ENCODE measurements at places on chromosomes 3 and 15.

GRCh38 chr3:123741041-123741511 is 143.1 kb downstream of the MYLK start:
- peak; percentile 45 for DNase-seq

DNA sequence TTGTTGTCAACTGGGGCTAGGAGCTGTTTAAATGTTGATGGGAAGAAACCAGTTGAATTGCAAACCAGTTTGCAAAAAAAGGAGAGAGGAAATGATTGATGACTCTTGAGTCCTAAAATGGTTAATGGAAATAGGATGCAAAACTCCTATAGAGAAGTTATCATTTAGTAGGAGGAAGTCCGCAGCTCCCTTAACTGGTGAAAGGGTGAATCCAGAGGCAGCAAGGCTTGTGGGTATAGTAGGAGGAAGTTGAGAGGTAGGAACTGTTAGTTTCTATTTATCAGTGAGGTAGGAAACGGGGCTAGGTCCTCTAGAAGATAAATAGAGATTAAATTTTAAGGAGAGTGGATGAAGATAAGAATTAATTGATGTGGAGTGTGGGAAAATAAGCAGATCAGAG is 15.4 kb downstream of the IREB2 start:
- no peak for DNase-seq

DNA sequence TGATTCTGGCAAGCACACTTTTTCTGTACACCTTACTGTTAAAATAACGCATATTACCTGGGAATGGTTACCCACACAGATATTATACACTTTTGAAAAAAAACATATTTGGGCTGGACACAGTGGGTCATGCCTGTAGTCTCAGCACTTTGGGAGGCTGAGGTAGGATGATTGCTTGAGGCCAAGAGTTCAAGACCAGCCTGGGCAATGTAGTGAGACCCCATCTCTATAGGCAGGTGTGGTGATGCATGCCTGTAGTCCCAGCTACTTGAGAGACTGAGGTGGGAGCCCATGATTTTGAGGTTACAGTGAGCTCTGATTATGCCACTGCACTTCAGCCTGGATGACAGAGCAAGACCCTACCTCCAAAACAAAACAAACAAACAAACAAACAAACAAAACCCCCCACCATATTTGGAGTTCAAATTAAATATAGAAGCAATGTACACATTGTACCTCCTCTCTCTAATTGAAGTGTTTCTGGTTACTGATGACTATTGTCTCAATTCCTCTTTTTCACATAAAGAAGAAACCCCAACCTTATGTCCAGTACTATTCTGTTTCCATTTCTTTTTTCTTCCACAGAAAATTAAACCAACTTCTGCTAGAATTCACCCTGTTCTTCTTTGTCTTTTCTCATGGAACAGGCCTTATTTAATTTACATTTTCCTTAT is 152.6 kb upstream of the UMPS start:
- no peak for DNase-seq

GRCh38 chr3:23921052-23921511 is 4.2 kb downstream of the RPL15 start:
- no peak for DNase-seq

GRCh38 chr15:75313116-75313845 is 22.6 kb upstream of the COMMD4 start:
- no peak for DNase-seq

GRCh38 chr3:28915741-28916500 is 364.9 kb upstream of the RBMS3 start:
- peak; percentile 73 for DNase-seq

GRCh38 chr3:72973031-72973723 is 23.4 kb upstream of the PPP4R2 start:
- DNase-seq = peak; percentile 4

DNA sequence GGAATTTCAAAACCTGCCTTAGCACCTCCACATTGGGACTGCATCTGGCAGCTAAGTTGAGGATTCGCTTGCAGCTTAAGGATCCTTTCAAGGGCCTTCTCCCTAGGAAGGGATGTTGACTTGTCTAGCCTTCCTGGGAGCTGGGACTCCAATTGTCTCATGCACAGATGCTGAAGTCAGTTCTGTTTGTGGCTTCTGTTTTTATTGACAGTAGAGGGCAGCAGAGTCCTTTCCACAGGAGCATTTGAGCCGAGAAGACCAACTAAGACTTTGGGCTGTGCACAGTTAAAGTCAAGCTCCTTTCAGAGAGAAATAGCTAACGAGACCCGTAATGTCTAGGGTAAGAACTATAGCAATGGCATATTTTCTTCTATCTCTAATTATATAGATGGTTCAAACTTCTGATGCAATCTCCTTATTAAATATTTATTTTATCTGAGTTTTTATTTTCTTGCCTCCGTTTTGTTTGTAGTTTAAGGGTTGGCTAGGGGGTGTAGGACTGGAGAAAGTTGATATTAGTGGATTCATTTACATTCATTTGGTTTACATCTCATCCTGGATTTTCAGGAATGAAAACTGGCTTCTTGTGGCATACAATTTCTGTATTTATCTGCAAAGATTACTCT is 59.7 kb upstream of the KBTBD8 start:
- DNase-seq = peak; percentile 57

DNA sequence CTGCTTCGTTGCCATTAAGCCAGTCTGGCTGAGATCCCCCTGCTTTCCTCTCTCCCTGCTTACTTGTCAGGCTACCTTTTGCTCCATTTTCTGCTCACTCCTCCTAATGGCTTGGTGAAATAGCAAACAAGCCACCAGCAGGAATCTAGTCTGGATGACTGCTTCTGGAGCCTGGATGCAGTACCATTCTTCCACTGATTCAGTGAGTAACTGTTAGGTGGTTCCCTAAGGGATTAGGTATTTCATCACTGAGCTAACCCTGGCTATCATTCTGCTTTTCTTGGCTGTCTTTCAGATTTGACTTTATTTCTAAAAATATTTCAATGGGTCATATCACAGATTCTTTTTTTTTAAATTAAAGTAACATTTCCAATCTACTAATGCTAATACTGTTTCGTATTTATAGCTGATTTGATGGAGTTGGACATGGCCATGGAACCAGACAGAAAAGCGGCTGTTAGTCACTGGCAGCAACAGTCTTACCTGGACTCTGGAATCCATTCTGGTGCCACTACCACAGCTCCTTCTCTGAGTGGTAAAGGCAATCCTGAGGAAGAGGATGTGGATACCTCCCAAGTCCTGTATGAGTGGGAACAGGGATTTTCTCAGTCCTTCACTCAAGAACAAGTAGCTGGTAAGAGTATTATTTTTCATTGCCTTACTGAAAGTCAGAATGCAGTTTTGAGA is 25.0 kb downstream of the CTNNB1 start:
- DNase-seq = peak; percentile 92

- DNase-seq = no peak
These were observed 24.0 kb downstream of the LTF start for GRCh38 chr3:46440531-46441294.

- DNase-seq = peak; percentile 88
These were observed 162.4 kb downstream of the GHSR start for GRCh38 chr3:172285844-172286243.

GRCh38 chr15:40279437-40280141 is 3.3 kb downstream of the ANKRD63 start:
- DNase-seq = peak; percentile 35

GRCh38 chr3:167480748-167481147 is 6.9 kb upstream of the SERPINI2 start:
- DNase-seq = no peak

DNA sequence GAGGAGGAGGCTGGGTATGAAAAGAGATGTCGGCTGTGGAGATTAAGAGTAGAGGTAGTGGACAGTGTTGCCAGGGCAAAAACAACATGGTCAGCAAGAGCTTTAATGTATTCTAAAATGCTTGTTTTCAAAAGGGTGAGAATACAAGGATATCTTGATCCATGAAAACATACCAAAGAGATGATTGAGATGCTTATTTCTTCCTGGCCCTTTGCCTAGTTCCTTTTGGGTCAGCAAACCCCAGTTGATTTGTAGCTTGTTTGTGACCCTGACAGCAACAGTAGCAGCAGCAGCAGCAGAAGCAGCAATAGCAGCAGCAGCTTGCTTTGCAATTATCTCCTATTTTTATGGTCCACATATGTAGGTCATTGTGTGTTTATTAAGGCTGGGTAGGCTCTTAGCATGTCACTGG is 337.3 kb downstream of the LPP start:
- peak; percentile 73 for DNase-seq

DNA sequence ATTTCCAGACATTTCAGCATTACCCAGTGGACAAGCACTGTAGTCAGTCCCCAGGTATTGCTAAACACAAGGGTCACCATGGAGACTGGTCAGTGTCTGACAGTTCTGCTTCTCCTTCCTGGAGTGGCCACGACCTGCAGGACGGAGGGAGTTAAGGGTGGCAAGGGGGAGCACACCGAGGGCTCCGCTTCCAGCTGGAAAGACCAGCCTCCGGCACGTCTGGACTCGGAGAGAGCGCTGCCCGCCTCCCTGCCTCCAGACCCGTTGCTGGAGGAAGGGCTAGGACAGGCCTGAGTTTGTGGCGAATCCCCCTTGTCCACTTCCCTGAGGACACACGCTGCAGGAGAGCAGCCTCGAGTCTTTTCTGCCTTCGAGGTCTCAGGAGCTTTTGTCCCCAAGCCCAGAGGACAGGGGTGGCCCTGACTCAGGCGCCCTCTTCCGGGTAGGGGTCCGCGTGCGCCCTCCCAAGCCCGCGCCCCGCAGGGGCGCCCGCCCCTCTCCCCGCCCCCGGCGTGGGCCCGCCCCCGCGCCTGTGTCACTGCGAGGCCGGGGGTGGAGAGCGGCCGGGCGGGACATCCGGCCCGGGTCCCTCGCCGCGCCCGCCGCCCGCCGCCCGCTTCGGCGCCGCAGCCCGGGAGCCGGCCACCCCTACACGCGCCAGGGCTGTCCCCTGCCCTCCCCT is at the start of gene CHST14:
Gene CHST14, plus strand, starts transcription at position 562 of the 682 bp plus-strand sequence. CDS start 230 bp downstream, outside the sequence.
- peak; percentile 67 for DNase-seq

DNA sequence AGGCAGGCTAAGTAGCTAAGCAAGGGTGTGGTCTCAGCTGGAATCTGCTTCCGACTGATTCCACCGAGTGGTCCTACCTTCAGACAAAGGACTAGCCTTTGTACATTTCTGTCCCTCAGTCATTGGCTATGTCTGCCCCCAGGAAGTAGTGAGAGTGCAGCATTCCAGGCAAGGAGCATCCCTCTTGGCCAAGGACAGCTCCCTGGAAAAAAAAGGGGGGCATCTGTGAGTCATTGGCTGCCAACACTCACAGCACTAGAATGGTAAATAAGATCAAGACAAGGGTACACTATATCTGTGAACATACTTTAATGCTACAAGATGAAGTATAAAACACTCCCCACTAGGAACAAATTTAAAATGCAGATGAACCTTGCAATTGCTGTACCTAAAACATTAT is 66.8 kb downstream of the STAC start:
- DNase-seq = peak; percentile 65

DNA sequence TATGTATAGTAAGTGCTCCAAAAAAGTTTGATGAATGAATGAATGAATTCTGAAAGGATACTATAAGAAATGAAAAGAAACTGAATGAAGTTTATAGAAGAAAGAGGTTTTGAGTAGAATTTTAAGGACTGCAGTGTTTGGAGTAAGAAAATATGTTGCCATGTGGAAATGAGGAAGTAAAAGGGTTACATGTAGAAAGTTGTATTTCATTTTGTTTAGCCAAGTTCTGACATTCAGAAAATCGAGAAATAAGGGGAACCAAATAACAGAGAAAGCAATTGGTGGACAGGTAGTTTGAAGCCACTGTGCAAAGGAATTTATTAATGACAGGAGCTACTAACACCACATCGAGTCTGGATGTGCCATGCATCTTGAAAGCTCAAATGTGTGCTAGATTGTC is 200.7 kb downstream of the SATB1 start:
- DNase-seq = no peak

DNA sequence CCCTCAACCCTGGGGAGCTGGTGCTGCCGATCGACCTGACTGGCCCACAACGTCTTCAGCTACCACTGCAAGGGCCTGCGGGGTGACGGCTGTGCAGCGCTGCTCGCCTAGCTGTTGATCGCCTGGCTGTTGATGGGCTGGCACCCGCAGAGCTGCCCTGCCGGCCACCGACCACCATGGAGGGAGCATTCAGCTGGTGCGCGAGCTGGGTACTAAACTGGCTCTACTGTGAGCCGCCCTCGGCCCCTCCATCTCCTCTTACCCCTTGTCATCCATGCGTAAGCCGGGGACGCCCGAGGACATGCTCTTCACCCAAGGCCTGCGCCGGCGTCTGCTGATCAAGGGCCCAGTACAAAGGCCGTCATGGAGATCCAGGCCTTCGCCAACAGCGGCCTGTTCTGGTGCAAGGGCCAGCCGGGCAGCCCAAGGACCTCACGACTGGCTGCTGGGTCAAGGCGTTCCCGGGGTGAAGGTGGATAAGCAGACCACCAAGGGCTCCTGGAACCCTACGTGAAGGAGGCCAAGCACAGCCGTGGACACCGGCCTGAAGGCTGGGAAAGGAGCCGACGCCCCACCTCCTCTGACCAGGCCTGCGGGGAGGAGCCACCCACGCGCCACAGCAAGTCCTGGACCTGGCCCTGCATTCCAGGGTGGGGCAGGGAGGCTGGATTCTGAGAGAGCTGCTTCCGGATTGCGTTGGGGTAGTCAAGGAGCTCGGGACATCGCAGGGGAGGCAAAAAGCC is 46.9 kb downstream of the SFMBT1 start:
- DNase-seq = no peak

GRCh38 chr15:60626669-60627068 is 147.7 kb upstream of the ICE2 start:
- DNase-seq = no peak

- peak; percentile 51 for DNase-seq
These were observed 123.5 kb upstream of the TBL1XR1 start for GRCh38 chr3:177320765-177321247.

- no peak for DNase-seq
These were observed 137.9 kb downstream of the KCNAB1 start for GRCh38 chr3:156258301-156258700.

GRCh38 chr3:177523067-177523675 is 325.9 kb upstream of the TBL1XR1 start:
- no peak for DNase-seq

- no peak for DNase-seq
These were observed 48.5 kb upstream of the PEX5L start for GRCh38 chr3:180085122-180085710.

DNA sequence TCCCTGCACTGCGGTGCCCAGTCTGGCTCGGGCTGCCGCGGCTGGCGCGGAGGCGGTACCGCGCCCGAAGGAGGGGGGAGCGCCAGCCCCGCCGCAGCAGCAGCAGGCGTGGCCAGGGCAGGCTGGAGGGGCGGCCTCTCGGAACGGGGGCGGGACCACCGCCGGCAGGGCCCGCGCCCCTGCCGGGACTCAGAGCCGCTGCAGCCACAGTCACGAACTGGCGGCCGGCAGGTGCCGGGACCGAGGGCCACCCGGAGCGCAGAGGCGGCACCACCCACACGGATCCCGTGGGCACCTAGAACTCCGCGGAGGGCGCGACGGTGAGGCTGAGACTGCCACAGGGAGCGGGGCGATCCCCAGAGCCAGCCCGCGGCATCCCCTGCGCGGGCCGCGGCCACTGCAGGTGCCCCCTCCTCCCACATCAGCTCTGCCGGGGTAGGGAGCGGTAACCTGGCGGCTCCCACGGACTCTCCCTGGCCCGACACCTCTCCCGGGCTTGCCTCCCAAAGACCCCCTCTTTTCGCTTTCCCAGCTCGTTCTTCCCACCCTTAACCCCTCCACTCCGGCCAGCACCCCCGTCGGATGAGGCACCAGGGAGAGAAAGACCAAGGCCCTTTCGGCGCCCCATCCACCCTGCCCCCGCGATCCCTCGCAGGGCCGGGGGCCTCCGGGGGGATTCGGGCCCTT is at the start of gene VWA5B2:
Gene VWA5B2, plus strand, starts transcription at position 192 of the 687 bp plus-strand sequence. CDS start 944 bp downstream, outside the sequence.
- peak; percentile 33 for DNase-seq
